ENCODE measurements at places on chromosomes 5 and 9.

DNA sequence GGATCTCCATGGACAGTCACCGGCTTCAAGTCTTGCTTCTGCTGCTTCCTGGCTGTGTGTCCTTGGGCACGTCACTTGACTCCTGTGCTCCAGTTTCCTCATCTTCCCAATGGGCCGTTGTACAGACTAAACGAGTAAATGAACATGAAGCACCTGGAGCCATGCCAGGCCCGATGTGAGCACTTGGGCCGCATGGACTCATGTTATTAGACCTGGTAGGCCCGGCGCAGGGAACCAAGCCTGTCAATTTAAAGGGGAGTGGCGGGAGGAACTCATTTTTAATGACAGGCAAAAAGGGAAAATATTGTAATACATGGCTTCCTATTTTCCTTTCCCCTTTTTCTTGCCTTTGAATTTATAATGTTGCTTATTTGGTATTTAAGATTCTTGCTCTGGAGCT is 47.5 kb downstream of the TENT4A start:
- DNase-seq, result no peak

DNA sequence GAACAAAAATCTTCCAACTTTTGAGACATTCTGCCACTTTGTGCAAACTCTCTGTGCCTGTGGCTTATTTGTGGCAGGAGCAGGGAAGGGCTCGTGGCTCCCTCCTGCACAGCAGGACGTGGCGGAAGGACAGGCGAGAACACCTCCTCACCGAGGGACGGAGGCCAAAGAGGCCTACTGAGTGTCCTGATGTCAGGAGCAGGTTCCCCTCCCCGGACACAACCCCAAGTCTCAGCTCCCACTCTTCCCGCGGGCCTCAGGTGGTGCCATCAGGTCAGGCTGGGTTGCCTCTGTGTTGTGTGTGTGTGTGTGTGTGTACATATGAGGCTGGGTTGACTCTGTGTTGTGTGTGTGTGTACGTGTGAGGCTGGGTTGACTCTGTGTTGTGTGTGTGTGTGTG is 136.8 kb upstream of the LPCAT1 start:
- DNase-seq, result no peak

DNA sequence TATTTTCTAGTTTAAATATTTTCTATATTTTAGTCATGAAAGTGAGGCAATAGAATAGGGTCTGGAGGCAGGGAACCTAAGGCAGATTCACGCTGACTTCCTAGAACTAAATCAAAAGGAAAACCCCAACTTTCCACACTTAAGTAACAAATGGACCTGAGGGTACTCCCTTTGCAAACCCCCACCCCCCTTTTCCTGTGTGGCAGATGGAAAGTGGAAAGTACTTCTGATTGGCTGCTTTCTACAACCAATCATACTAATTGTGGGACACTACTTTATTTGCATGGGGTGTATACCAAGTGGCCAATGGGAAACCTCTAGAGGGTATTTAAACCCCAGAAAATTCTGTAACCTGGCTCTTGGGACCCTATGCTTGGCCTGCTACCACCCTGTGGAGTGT is 4.8 kb upstream of the CENPH start:
- no peak for DNase-seq

DNA sequence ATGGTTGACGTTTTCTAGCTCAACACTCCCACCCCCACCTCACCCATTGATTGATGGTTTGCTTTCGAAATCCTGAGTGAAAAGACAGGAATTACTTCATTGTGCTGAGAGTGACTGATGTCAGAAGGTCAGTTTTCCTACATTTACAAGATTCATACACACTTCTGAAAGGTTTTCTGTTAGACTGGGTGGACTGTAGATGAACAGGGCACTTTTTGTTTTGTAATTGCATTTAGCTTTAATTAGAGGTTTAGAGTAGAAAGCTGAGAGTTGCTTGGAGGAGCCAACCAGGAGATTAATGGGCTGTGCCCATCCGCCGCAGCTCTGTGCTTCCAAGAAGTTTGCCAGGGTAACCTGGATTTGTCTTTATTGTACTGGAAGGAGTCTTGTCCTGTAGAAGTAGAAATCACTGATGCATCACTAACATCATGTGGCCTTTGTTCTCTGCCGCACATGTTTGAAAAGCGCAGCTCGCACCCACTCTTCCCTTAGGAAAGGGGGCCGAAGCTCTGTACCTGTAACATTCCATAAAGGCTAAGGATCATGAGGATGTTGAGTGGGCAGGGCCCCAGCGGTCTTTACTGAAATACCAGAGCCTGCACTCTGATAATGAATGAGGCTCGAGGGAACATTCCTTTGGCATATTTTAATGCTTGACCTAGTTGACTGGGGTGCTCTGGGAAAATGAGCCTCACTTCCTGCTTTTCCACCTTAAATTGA is 267.6 kb upstream of the DMRT1 start:
- DNase-seq, result no peak

- no peak for DNase-seq
Observed at GRCh38 chr5:172156541-172156994, 31.5 kb downstream of the STK10 start.
